Stimulated activated CD4-positive, alpha-beta T cell treated with anti-CD3 and anti-CD28 coated beads, Interleukin-1b, Interleukin-23, amount 100 ng/mL, for 1 hour (primary cell): ENCODE measurements at places on chromosomes 12 and 14.

GRCh38 chr14:91360490-91361232, 57.0 kb downstream of the CCDC88C start:
- no peak for DNase-seq

DNA sequence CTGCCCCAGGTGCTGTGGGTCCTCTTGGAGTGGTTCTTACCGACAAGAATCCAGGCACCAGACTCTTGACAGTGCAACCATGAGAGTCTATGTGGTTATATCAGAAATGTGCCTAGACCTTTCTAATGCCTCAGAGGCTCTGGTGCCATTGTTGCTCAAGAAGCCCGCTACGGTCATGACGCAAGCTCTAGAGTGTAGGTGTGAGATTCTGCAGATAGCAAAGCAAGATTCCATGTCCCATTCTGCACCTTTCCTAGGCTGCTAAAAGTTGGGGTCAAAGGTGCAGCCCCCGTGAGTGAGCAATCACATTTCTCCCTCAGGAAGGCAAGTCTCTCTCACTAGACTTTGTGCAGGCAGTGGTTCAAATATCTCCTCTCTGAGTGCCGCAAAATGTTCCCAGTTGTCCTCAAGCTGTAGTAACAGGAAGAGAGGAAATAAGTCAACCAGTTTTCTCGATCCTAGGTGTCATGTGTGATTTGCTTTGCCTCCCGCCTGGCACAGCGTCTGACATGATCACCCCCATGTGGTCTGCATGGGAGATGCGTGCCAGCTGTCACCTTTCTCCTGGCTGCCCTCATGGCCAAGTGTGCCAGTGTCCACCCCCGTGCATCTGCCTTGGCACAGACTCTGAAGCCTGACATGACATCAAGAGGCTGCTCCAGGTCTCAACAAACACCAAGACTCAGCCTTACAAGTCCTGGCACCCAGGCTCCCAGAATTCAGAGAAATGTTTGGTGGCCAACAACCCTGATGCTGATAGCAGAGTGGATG, 122.5 kb upstream of the COCH start:
- DNase-seq, result no peak

- peak; percentile 23 for DNase-seq
Measured at GRCh38 chr14:106094654-106095189, 568.3 kb downstream of the TMEM121 start.

DNA sequence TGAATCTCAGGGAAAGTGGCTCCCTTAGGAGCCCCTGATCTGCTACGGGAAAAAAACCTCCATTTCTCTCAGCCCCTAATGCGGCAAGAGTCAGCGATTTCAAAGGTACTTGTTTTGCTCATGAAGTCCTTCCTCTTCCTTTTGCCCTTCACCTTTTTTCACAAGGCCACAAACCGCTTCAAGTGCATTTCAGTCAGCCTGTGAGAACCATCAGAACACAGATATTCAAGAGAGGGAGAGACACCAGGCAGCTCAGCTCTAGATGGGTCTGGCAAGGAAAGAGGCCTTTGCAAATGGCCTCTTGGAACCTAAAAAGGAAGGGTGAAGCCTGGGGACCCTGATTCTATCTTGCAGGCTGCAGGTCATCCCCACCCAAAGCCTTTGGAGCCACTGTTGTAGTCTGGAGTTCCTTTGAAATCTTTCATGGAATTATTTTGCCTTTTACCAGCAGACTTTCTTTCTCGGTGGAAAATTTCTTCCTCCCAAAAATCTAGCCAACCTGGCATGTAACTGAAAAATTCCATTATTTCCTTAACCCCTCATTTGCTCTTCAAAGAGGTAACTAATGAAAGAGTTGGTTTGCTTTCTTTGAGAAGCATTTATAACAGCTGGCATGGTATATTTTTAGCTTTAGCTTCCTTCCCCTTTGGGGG, 145.0 kb downstream of the SAMD4A start:
- no peak for DNase-seq

DNA sequence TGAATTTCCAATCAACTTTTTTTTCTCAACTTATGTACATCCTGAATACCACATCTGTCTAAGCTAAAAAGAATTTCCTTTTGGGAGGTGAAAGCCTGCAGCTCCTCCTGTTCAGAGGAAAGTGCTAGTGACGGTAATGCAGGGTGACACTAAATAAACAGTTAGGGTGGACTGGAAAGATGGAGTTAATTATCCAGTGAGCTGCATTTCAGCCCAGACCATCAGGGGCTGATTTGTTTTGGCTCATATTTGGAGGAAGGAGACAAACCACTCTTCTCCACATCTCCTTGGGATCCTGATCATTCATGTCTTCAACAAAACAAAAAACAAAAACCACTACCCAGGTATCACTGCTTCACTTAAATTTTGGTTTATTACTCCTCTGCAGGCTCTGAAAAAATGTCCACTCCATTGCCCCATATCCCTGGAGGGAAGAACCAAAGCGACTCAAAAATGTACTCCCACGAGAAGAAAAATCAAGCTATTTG, 5.1 kb upstream of the SIX1 start:
- no peak for DNase-seq

DNA sequence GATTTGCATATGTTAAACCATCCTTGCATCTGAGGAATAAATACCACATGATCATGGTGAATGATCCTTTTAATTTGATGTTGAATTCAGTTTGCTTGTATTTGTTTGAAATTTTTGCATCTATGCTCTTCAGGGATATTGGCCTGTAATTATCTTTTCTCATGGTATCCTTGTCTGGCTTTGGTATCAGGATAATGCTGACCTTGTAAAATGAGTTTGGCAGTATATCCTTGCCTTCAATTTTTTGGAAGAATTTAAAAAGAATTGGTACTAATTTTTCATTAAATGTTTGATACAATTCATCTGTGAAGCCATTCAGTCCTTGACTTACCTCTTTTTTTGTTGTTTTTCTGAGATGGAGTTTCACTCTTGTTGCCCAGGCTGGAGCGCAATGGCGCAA, 85.2 kb downstream of the E2F7 start:
- no peak for DNase-seq

DNA sequence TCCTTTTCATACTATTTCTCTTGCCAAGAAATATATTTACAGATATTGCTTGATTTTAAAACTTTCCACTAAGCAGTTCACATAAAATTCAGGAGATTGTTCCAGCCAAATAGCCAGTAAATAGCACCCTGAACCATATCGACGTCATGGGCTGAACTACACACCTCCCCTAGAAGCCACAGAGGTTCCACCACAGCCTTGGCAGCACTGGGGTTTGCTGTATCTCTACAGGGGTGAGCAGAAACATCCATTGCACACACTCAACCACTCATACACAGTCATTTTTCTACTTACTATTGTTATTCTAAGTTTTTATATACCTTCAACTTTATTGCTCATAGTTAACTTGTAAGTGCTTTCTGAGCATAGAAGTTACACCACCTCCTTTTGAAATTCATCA, 8.1 kb upstream of the EIF2S3B start:
- DNase-seq, result no peak

- no peak for DNase-seq
Measured at GRCh38 chr14:24990050-24990449, 59.9 kb downstream of the STXBP6 start.

- DNase-seq, result no peak
Measured at GRCh38 chr12:24534622-24535021, 414.3 kb downstream of the BCAT1 start.

DNA sequence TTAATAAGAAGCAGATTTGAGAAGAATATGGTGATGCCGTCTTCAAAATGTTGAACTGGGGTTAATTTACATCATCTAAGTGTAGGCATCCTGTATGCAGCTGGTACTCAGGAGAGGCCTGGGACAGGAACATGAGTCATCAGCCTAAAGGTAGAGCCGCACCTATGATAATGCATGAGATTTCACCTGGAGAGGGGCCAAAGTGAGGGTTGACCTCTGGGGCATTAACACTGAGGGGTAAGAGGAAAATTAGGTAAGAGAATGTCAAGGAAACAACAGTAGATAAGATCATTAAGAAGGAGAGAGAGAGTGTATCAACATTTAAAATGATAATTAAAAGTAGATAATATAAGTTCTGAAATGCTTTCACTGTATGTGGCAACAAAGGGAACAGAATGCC, 20.2 kb upstream of the SSTR1 start:
- DNase-seq, result no peak

GRCh38 chr12:24494401-24494800, 454.5 kb downstream of the BCAT1 start:
- DNase-seq, result no peak

- DNase-seq, result no peak
Measured at GRCh38 chr12:112167031-112167461, 41.7 kb downstream of the TRAFD1 start.

- DNase-seq, result no peak
Measured at GRCh38 chr12:41636653-41637052, 448.5 kb downstream of the PDZRN4 start.

GRCh38 chr14:104887623-104888488, 22.8 kb downstream of the CEP170B start:
- DNase-seq, result no peak

GRCh38 chr14:96824283-96824682, 27.1 kb downstream of the VRK1 start:
- no peak for DNase-seq

- DNase-seq, result no peak
Measured at GRCh38 chr14:50864946-50865345, 6.9 kb upstream of the ABHD12B start.

DNA sequence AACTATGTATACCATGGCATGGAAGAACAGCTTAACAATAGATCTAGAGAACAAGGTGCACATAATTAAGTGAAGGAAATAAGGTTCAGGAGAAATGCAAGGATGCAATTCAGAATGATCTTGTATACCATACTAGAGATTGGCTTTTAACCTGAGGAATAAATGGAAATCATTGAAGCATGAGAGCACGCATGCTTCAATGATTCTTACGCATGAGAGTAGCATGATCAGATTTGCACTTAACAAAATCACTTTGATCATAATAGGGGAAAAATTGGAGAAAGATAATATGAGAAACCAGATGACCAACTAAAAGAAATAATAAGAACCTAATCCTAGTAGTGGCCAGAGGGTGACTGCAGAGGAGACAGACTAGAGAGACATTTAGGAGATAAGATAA, 133.3 kb upstream of the FSCB start:
- DNase-seq, result no peak

DNA sequence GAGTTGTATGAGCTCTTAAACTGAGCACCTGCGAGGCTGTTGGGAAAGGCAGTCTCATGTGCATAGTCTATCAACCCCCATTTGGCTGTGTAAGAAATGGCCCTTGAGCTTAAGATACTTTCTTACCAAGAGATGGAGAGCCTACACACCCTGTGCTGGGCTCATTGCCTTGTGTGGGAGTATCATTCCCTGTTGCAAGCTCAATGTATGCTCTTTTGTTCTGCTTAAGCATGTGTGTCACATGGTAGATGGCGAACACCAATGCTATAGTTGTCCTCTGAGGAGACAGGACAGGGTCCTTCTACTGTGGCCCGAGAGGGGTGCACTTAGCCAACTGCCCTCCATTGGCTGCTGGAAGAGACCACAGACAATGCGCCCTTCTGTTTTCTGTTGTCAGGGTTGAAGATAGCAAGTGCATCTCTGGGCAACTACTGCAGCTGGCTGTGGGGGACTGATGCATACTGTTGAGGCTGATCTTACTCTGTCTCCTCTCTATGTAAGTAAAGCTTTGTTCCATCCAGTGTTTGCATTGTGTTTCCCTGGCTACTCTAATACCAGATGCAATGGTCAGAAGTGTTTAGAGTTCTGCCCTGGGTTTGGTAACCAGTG, 79.5 kb downstream of the PTPRB start:
- no peak for DNase-seq

GRCh38 chr12:130423991-130424857, 86.5 kb downstream of the PIWIL1 start:
- no peak for DNase-seq

DNA sequence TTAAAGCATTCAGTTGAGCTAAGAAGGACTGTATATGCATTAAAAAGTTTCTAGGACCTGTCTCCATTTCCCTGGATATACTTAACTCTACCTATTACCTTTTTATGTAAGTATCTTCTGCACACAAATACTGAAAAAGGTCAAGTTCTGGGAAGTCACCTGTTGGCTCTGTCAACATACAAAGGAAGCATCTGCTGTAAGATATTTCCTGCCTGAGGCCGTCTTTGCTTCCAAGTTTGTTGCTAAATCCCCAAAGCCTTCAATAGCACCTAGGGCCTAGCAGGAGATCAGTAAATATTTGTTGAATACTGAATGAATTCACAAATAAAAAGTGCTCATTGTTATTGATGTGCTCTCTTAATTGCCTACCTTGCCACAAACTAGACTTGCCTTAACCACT, 188.4 kb downstream of the DUSP6 start:
- no peak for DNase-seq

GRCh38 chr12:122894193-122895121, 1.5 kb downstream of the VPS37B start:
- no peak for DNase-seq

DNA sequence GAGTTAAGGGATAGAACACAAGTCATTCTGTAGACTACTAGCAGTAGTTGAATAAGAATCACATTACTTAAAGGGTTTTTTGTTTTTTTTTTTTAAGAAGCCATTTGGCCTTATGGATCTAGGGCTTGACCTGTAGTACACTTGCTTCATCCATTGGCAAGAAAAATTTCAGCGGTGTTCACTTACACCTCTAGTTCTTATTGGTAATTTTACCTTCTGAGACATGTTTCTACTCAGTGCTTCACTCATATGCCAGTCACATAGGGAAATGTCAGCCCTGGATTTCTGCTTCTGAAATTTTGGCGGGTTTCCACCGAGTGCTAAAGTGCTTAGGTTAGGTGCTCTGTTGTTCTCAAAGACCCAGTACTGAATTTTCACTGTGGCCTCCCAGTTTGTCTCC, 72.9 kb downstream of the FRMD6 start:
- DNase-seq, result no peak

DNA sequence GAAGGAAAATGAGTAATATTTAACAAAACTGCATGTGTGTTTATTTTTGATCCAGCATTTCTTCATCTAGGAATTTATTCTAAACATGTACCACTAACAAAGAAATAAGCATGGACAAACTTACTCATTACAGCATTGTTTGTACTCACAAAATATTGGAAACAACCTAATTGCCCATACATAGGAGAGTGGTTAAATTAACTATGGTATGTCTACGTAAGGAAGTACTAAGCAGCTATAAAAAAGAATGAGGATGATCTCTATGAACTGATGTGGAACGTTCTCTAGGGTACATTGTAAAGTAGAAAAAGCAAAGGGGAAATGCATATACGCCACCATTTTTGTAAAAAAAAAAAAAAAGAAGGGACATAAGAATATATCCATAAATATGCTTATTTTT, 17.4 kb upstream of the TAS2R42 start:
- no peak for DNase-seq

- DNase-seq, result no peak
Measured at GRCh38 chr12:68368327-68368726, 36.2 kb upstream of the MDM1 start.

- no peak for DNase-seq
Measured at GRCh38 chr12:1553987-1554982, 40.1 kb downstream of the FBXL14 start.
